ENCODE measurements at places on chromosomes 12 and 14.

DNA sequence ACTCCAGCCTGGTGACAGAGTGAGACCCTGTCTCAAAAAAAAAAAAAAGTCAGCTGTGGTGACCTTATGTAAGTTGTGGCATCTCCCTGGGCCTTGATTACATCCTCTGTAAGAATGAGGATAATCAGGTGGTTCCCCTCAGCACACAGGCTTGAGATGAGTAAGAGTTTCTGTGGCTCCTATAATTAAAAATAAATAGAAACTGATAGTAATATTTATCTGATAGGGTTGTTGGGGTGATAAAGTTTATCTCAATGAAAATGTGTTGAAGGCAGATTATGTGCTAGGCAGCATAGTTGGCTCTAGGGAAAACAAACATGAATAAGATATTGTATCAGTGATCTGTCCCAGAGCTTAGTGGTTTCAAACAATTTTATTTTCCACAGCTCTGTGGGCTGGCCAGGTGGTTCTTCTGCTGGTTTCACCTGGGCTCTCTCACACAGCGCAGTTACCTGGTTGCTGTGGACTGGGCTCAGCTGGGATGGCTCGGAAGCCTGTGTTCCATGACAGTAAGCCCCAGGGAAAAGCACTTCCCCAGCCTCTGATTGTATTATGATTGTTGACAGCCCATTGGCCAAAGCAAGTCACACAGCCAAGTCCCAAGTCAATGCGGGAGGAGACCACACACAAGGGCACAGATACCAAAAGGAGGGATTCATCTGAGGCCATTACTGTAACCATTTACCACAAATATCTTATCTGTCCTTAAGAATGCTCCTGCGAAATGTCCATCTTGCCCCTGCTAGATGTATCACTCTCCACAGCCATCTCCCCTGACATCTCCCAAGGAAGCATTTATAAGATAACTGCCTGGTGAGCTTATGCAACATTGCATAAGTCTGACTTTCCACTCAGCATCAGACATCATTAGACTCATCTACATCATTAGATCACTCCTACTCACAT lies 151.7 kb downstream of the NUAK1 start:
- no peak for DNase-seq

DNA sequence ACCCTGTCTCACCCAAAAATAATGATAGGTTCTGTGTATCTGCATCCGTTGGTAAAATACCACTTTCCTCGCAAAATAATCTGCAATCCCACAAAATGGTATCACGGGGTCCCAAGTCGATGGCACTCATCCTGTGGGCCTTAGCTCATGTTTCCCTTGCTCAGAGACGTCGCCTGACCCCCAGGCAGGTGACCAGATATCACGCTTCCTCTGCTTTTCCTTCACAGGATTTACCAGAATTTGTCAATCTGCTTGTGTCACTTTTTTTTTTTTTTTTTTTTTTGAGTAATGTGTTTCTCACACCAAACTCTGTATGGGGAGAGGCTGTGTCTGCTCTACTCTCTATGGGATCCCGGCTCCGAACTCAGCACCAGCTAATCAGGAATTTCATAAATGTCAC lies 162.7 kb downstream of the PRKCH start:
- no peak for DNase-seq

DNA sequence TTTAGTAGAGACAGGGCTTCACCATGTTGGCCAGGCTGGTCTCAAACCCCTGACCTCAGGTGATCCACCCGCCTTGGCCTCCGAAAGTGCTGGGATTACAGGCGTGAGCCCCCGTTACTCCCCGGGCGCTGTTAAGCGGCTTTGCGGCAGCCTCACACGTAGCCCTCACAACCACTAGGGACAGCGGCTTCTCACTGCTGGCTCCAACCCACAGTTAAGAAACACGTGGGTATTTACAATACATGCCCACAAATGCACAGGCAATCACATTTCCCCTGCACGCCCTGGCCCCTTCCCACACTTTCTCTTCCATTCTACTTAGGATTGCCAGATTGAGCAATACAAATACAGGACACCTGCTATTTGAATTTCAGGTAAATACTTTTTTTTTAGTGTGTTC lies 37.0 kb upstream of the EIF5 start:
- no peak for DNase-seq

GRCh38 chr12:111126331-111126730 lies 206.0 kb upstream of the MYL2 start:
- DNase-seq: no peak

- no peak for DNase-seq
Measured at GRCh38 chr12:2858334-2858733, 1.5 kb upstream of the TEX52 start.

DNA sequence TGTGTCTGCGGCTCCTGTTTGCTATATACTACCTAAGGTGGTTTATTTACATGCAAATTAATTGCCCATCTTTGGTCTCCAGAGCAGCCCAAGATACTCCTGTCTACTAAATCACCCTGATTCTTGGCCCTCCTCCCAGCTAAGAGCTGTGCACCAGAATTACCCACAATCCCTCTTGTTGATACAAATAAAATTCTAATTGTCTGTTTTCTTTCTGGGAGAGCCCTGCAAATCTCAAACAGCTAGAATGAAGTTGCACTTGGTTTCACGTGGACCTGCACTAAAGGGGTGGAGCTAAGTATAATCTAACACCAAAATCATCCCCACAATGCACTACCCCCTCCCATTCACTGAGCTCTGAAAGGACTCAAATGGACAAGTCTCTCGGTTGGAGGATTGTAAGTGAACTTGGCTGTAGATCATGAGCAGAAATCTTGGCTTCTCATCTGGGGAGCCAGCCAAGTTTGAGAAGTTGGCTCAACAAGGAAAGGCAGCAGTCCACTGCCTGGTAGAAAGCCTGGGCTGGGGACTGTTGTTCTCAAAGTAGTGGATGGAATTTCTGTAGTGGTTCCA lies 6.6 kb downstream of the MAX start:
- DNase-seq: peak; percentile 77

GRCh38 chr14:51248016-51248987 lies 8.3 kb downstream of the TMX1 start:
- DNase-seq: no peak

- DNase-seq: no peak
Measured at GRCh38 chr14:36755756-36756155, 94.1 kb downstream of the PAX9 start.

GRCh38 chr12:16389594-16389993 lies 42.1 kb downstream of the MGST1 start:
- peak; percentile 19 for DNase-seq

DNA sequence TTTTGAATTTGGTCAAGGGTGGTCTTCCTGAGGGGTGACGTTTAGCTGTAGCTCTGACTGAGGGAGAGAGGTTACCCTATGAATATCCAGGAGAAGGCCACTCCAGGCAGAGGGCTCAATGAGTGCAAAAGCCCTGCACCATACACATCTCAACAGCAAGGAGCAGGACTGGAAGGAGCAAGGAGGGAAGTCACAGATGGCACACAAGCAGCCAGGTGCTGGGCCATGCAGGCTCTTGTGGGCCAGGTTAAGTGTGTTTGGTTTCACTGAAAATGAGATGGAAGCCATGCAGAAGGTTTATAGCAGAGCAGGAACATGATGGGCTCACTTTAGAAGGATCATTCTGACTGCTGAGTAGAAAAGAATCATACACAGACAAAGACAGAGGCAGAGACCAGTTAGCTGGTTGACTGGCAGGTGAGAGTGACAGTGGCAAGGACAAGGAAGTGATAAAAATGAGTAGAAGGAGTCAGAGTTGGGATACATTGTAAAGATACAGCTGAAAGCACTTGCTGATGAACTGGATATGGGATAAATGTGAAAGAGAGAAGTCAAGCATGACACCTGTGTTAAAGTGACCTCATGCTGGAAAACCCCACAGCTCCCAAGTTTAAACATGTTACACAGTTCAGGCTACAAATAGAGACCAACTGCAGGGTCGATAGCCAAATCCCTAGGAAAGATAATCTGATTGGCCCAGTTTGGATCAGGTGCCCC lies 81.2 kb downstream of the PRKD1 start:
- DNase-seq: no peak

DNA sequence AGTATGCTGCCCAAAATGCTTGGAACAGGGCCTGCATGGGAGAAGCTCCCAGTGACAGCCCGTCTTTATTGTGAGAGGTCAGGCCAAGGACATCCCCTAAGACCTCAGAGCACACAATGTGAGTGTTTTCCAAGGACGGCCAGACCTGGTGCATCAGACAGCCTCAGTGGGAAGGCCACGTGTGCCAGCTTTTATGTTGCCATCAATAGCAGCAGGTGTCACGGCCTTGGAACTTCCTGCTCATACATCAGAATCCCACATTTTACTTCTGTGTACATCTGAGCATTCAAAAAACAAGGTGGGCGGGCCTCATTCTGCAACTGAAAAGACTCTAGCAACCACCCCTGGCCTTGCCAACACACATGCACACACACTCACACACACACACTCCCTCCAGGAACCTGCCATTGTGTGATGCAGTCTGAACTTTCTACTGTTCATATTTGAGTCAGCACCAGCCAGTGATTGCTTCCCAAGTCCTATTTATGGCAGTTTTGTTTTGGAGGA lies 753.1 kb upstream of the TBX3 start:
- DNase-seq: peak; percentile 18

GRCh38 chr12:49332441-49332861 lies 4.5 kb downstream of the C1QL4 start:
- no peak for DNase-seq

- DNase-seq: no peak
Measured at GRCh38 chr12:47557386-47557785, 148.4 kb downstream of the RPAP3 start.

GRCh38 chr12:120574106-120574505 lies 7.1 kb downstream of the POP5 start:
- no peak for DNase-seq

DNA sequence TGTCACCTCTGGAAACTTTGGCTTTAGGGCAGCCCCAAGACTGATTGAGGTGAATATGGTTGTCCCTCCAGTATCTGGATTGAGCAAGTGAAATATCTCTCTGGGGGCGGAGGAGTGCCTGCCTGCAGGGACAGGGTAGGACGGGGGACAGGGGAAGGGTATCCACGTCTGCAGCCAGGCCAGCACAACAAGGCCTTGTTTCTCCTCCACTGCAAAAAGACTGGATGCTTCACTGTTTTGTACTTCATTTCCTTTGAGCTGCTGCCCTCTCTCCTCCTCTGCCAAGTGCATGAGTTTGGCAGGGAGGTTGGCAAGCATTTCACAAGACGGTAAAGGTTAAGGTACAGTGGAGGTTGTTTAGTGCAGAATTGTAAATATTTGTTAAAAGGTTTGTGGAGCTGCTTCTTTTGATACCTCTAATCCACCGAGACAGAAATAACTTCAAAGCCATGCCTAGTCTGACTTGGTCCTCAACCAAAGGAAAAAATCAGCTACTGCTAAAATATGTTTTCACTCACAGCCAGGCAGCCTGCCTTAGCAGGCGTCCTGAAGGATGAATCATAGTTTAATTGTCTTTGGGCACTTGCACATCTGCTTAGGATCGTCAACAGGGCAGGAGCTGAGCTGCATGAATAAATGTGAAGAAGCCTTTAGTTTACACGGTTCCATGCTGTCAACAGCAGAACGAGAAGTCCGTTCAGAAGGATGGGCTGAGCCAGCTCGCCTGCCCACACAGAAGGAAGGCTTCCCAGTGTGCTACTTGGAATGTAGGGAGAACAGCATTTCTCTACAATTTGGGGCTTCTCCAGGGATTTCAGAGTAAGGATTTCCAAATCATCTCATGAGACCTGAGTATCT lies 269.7 kb downstream of the TTC6 start:
- DNase-seq: no peak

DNA sequence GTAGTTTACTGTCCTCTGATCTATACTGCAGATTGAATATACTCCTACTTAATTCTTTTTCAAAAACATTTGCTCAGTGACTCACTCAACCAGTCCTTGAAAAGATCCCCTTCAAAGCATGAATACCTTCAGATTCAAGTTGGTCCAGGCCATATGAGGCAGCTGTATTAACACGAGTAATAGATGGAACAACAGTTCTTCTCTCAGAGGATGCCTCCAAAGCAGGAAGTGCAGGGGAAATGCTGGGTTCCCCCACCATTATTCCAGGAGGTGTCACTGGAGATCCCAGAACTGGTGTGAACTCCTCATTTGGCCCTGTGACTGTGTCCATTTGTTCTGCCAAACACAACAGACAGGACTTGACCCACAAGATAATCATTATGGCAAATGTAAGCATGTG lies 20.6 kb downstream of the ARMH4 start:
- no peak for DNase-seq

DNA sequence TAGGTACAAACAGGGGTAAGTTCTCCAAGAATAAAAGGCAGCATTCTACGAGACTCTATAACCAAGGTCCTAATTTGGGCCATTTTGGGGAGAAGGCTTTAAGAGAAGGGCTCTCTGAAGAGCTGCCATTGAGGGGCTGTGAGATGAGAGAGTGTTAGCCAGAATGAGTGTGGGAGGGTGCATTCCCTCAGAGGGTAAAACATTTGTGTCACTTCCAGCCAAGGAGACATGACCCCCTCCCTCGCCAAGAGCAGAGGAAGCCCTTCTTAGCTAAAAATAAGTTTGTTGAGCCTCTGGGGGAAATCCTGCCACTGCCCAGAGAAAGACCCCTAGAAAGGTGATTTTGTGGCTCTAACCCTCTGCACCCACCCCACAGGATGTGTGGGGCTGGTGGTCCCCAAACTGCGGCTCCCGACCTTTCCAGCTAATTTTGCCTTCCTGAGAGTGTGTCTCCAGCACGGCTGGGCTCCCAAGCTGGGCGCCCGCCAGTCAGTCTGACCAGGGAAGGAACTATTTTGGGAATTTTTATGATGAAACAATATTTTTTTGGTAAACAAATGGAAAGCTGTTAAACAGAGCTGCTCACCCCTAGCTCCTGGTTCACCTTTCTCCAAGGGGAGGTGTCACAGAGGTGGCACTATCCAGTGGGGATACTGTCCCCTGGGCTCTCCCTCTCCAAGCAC lies 65.9 kb upstream of the JDP2 start:
- peak; percentile 25 for DNase-seq

All from uterus (tissue), 4 donors.